ENCODE measurements at places on chromosomes 6 and 20.

- DNase-seq = no peak
These were observed 98.4 kb downstream of the TAF4 start for GRCh38 chr20:61967300-61967699.

- DNase-seq = no peak
These were observed 116.6 kb downstream of the DLL1 start for GRCh38 chr6:170174124-170174770.

DNA sequence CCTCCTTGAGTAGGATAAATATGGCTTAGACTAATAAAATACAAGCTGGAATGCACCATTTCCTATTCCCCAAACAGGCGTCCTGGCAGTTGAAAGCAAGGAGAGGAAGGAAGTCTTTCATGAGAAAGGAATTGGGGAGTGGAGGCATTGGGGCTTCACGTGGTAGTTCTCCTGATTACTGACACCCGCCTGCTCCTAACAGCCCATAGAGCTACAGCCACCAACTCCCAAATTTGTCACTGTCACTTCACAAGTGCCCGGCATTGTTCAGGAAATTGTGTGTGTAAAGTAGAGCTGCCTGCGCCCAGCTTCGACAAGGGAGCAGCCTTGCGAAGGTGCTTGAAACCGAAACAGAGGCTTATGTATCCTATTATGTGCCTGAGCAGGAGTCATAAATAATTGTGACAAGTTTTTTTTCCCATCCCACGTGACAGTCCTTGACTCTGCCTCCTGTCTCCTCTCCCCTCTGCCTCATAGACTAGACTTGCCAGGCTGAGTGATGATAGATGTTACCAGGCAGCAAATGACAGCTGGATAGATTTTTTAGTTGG lies 301.7 kb upstream of the ZFP64 start:
- peak; percentile 64 for DNase-seq

GRCh38 chr6:126967296-126968005 lies 151.0 kb upstream of the RSPO3 start:
- DNase-seq = no peak

DNA sequence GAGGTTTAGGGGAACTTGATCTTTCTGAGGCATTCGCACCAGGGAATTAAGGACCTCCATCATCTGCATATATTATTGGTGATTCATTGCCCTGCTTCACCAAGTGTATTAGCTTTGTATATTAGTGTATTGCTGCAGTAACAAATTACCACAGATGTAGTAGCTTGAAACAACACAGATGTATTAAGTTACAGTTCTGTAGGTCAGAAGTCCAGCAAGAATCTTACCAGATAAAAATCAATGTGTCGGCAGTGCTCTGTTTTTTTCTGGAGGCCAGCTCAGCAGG lies 65.8 kb downstream of the HMGN3 start:
- no peak for DNase-seq

- DNase-seq = peak; percentile 41
These were observed 88.4 kb downstream of the HACE1 start for GRCh38 chr6:104771258-104771832.

DNA sequence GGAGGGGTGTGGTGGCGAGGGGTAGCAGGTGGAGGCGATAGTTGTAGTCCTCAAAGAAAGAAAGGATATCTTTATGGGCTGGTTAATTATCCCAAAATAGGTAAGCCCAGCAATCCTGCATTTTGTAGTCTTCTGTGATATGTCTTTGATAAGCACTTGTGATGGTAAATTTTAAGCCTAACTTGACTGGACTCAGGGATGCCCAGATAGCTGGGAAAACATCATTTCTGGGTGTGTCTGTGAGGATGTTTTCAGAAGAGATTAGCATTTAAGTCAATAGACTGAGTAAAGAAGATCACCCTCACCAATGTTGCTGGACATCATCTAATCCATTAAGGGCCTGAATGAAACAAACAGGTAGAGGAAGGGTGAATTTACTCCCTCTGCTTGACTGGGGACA lies 124.8 kb upstream of the RIPOR2 start:
- no peak for DNase-seq

DNA sequence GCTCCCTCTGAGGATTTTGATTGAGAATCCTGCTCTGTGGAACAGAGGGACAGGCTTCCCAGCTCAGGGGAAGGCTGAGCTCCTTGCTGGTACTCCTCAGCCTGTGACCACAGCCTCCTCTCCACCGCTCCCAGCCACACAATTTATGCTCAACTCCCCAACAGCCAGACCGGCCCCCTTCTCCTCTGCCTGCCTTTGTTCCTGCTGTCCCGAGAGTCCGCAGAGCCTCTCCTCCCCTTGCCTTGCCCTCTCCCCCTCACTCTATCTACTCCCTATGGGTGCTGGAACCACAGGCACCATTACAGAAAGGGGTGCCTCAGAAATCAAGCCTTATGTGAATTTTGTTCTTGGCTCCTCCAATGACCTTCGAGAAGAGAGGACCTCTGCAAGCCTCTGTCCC lies 15.9 kb downstream of the MAP1LC3A start:
- DNase-seq = no peak

GRCh38 chr6:25942561-25943147 lies 12.2 kb upstream of the SLC17A2 start:
- DNase-seq = peak; percentile 57

GRCh38 chr6:168468045-168468444 lies 27.1 kb downstream of the SMOC2 start:
- DNase-seq = no peak

DNA sequence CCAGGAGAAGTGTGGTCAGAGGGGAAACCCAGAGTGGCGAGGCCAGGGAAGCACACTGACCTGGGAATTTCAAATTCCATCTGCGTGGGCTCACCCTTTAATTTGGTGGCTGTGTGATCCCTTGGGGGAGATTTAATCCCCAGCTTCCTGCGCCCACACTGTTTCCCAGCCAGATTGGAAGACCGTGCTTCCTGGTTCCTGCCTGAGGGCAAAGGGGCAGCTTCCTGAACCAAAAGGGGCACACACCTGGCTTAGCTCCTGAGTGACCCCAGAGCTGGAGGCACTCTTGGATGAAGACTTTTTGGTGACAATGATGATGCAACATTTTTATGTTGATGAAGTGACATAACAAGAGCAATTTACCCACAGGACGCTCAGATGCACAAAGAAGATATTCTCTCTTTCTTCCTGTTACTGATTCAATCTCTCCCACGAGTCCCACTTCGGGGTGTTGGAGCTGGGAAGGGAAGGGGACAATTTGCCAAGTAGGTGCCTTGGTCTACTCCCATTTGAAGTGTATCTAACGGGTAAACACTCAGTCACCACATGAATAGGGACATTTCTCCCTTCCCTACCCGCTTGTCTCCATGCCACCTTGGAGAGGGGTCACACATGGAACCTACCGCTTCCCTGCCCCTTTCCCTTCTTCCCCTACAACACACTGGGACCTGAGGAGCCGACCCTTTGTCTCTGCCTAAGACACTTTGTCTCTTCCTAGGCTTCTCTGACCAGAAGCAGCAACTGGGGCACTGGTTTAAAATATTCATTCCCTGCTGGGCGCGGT lies 28.6 kb upstream of the CDKN1A start:
- DNase-seq = no peak

- DNase-seq = no peak
These were observed 749.7 kb downstream of the MAFB start for GRCh38 chr20:39939241-39939865.

Measured in bronchial epithelial cell (primary cell).